ENCODE measurements at places on chromosomes 5 and 9.

GRCh38 chr9:98488571-98489312 is 220.0 kb downstream of the GABBR2 start:
- peak; percentile 94 for DNase-seq

GRCh38 chr5:98173334-98173733 is 600.1 kb upstream of the RGMB start:
- peak; percentile 67 for DNase-seq

DNA sequence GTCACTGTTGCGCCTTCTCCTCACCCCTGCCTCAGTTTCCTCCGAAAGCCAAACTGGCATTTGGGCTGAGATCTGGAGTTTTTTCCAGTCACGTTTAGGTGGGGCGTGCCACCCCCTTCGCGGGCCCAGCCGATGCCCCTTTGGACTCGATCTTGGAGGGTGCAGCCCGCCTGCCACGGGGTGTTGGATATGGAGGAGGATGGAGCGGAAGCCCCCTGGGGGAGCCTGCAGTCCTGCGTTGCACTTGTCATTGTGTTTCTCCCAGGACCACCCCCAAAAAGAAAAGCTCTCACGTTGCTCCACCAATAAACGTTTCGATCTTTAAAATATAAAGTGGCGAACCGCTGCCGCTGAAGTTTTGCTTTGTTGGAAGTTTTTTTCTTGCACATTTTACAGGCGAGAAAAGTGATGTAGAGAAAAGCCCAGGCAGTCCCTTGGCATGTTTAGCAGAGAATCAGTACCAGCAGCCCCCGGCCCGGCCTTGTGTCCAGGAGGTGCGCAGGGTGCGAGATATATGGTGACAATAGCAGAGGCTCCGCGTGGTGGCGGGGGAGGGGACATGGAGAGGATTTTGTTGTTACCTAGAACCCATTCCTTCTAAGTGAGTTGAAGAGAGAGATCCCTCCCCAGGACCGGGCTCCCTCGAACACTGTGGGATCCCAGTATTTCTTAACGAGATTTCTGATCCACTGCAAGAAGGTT is 681 bp downstream of the F2R start:
- no peak for DNase-seq

GRCh38 chr9:134522976-134523375 is 118.6 kb upstream of the COL5A1 start:
- no peak for DNase-seq

DNA sequence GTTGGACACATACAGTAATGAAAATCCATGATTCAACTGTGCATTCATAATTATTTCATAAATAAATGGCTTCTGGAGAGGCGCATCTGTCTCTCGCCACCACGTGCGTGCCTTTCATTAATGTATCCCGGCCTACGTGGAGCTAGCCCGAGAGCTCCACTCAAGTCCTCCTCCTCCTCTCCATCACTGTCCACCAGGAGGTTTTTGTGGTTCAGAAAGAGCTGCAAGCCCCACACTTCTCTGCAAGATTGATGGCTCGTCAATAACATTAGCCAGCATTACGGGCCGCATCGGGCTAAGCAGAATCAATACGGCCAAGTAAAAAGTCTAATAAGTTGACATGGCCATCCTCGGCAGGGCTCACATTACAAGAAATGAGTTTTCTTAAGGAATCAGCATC is 499.8 kb downstream of the BNC2 start:
- no peak for DNase-seq

GRCh38 chr9:126702151-126703001 is 88.6 kb downstream of the LMX1B start:
- DNase-seq: no peak

GRCh38 chr5:9534881-9535517 is 10.9 kb downstream of the SEMA5A start:
- DNase-seq: no peak

DNA sequence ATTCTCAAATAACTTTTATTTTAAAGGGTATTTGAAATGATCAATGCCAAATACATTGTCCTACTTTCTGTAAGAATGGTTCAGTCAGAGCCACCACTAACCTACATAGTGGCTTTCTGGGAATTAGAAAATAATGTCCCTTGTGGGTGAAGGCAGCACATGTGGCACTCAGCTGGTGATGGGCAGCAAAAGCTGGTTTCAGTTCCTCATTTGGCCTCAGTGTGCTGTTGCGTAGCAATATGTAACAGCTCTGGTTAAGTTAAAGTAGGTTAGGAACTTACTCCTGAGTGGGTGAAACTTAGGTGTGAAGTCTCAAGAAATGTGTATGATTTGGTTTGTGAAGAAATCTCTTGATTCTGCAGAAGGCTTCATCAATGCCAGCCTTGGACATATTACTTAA is 99.6 kb upstream of the SPEF2 start:
- DNase-seq: no peak

- no peak for DNase-seq
These were observed 5.0 kb downstream of the MAMDC4 start for GRCh38 chr9:136857166-136857565.
